ENCODE measurements at places on chromosomes 4 and X. TPM values are rescaled to one million over a fixed set of nuclear protein-coding genes. Genes with fewer than 3 reads are reported as not detected.

DNA sequence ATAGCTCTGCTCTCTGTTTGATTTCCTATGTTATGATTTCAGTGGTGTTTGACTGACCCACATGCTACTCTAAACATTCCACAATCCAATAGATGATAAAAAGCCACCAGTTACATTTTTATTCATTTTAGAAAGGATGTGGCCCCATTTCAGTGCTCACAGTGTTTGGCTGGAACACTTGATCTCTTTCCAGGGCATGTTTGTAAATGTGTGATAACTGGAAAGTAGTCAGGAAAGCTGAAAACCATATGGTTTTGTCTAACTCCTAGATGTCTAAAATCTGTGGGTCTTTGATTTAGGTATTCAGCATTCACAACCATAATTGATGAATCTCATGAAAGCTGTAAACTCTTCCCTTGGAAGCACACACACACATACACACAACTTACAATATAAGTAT is 904.9 kb upstream of the AGA start:
- H3K4me3 ChIP-seq: no peak overlapping the region
- H3K27ac ChIP-seq: no peak overlapping the region
- no peaks in the 10 kb centered on the region for H3K36me3 ChIP-seq

DNA sequence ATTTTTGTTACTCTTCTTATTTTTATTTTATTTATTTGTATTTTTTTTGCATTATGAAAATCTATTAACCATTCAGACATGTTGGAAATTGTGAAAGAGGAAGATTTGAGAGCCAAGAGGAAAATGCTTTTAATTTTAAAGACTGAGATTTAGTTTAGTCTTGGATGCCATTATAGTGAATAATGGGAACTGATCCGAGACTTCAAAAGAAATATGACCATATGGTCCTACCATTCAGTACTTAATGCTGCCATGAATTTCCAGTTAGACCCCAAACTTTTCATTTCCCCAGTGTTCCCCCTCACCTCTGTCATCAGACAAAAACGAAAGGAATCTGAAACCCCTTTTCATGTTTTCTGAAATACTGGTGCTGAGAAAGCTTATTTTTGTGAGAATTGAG is 95.5 kb downstream of the TENM3 start:
- no peak for DNase-seq
- H3K27ac ChIP-seq: no peak overlapping the region
- no peaks in the 10 kb centered on the region for H3K4me1 ChIP-seq
- H3K36me3 ChIP-seq: no peaks in the 10 kb centered on the region
- H3K27me3 ChIP-seq: no peaks in the 10 kb centered on the region

DNA sequence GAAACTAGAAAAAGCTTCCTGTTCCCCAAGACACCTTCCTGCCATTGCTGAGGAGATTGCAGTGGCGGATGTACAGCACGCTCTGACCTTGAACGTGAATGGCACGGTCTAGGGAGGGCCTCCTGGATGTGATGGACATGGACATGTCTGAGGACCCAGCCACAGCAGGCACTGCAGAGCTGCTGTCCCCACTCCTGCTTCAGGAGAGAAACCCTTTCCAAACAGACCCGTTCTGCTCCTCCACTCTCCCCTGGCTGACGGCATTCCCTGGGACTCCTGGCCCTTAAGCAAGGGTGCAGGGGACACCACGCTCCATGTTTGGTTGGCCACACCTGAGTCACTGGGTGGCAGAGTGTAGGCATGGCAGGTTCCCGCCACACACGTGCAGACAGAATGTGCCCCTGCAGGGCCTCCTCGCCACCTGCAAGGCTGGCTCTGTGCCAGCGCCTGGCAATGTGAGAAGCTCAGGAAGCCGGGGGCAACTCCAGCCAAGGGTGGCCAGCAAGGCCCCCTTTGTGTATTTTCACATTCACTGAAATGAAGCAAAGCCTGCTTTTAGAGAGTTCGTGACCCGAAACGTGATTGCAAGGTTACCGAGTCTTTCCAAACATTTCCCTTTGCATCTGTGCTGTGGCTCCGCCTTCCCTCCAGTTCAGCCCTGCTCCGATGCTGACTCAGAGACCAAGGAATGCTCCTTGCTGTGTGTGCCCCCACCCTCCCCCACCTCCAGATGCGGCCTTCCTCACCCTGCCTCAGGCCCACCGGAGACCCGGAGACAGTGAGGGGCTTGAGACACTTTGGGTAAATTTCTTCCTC is 46.1 kb downstream of the HTRA3 start:
- H3K36me3 ChIP-seq: no peaks in the 10 kb centered on the region
- H3K4me1 ChIP-seq: no peaks in the 10 kb centered on the region
- no peak overlapping the region for H3K27ac ChIP-seq
- peak; percentile 4 for DNase-seq

DNA sequence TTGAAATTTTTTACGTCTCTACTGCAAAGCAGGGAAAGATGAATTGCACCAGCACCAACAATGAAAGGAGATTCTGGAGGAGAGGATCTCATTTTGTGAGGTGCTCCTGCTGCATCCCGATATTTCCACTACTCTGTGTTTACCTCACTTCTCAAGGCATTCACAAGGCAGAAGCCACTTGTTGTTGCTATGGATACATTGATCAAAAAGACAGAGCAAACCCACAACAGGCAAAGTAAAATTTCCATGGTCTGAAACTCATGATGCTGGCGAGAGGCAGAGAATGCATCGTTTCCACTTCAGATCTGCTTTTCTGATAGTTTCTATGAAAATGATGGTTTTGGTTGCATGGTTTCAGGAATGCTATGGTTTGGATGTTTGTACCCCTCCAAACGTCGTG is 323.3 kb downstream of the ASMT start:
- no peaks in the 10 kb centered on the region for H3K4me1 ChIP-seq
- H3K4me3 ChIP-seq: no peak overlapping the region
- no peaks in the 10 kb centered on the region for H3K27me3 ChIP-seq
- H3K36me3 ChIP-seq: no peaks in the 10 kb centered on the region
- H3K27ac ChIP-seq: no peak overlapping the region

The DKK2 gene
- not detected for total RNA-seq

The GYG2 gene
- not detected for total RNA-seq

- H3K36me3 ChIP-seq: no peaks in the 10 kb centered on the region
- no peaks in the 10 kb centered on the region for H3K4me1 ChIP-seq
- no peak overlapping the region for H3K4me3 ChIP-seq
- no peak for DNase-seq
Observed at GRCh38 chr4:141430686-141431085, 205.7 kb upstream of the IL15 start.

DNA sequence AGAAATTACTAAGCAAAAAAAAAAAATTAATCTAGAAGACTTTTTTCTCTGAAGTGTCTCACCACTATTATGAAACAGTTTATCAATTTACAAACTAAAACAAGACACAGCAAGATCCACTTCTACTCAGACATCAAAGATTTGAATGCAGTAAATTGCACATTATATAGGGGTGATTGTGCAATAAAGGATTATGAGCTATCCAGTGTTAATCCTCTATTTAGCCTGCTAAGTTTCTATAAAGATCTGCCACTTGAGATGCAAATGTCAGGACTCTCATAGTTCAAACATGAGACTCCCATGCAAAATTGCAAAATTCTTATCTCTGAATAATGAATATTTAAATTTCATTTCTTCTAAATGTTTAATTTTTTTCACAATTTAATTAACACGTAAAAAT is 2.2 kb downstream of the TECRL start:
- H3K4me3 ChIP-seq: no peak overlapping the region
- H3K36me3 ChIP-seq: no peaks in the 10 kb centered on the region
- H3K27ac ChIP-seq: no peak overlapping the region

DNA sequence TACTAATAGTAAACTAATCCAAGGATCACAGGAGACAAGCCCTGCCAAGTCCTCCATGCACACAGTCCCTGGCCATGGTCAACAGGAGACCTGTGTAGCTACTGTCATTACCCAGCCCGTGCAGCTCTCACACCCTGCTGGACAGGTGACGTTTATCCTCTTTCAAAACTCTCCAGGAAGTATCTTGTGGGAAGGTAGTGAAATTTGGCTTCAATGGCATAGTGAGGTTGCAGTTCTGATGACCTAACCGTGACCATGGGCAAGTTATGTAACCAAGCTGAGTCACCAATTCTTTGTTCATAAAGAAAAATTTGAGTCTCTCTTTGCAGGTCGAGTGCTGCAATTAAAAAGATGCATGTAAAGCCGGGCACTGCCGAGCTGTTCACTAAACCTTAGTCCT is 11.3 kb upstream of the SLC2A9 start:
- peaks cover 8% of the 10 kb centered on the region for H3K27me3 ChIP-seq
- no peak overlapping the region for H3K4me3 ChIP-seq
- DNase-seq: no peak

- no peak for DNase-seq
- no peaks in the 10 kb centered on the region for H3K4me1 ChIP-seq
- H3K27ac ChIP-seq: no peak overlapping the region
- no peaks in the 10 kb centered on the region for H3K27me3 ChIP-seq
- no peaks in the 10 kb centered on the region for H3K36me3 ChIP-seq
- no peak overlapping the region for H3K4me3 ChIP-seq
Observed at GRCh38 chrX:112368371-112368770, 285.8 kb upstream of the TRPC5 start.

GRCh38 chr4:102141842-102142241 is 203.4 kb downstream of the SLC39A8 start:
- DNase-seq: no peak
- no peak overlapping the region for H3K27ac ChIP-seq
- no peaks in the 10 kb centered on the region for H3K4me1 ChIP-seq
- H3K4me3 ChIP-seq: no peak overlapping the region

- H3K27ac ChIP-seq: no peak overlapping the region
- no peak overlapping the region for H3K4me3 ChIP-seq
- no peaks in the 10 kb centered on the region for H3K4me1 ChIP-seq
- no peaks in the 10 kb centered on the region for H3K36me3 ChIP-seq
- DNase-seq: no peak
Observed at GRCh38 chr4:86741846-86742245, 107.3 kb downstream of the SLC10A6 start.

The FMR1NB gene
- total RNA-seq: not detected

- no peak overlapping the region for H3K4me3 ChIP-seq
- H3K36me3 ChIP-seq: no peaks in the 10 kb centered on the region
- no peaks in the 10 kb centered on the region for H3K4me1 ChIP-seq
- no peak overlapping the region for H3K27ac ChIP-seq
Observed at GRCh38 chr4:75229806-75230570, 284.2 kb downstream of the RCHY1 start.

- H3K4me1 ChIP-seq: no peaks in the 10 kb centered on the region
- H3K27ac ChIP-seq: no peak overlapping the region
- no peak for DNase-seq
- no peaks in the 10 kb centered on the region for H3K36me3 ChIP-seq
Observed at GRCh38 chr4:88341227-88342192, 37.1 kb upstream of the HERC6 start.

GRCh38 chr4:114879916-114880669 is 233.3 kb downstream of the NDST4 start:
- H3K4me3 ChIP-seq: no peak overlapping the region
- no peaks in the 10 kb centered on the region for H3K27me3 ChIP-seq

The DAPP1 gene
- 23.6 TPM for total RNA-seq

GRCh38 chrX:77768787-77769186 is 17.2 kb downstream of the ATRX start:
- peaks cover 23% of the 10 kb centered on the region for H3K4me1 ChIP-seq
- H3K27ac ChIP-seq: peak overlapping the region; percentile 34
- H3K27me3 ChIP-seq: no peaks in the 10 kb centered on the region
- no peak for DNase-seq
- H3K4me3 ChIP-seq: no peak overlapping the region
- peaks cover 1% of the 10 kb centered on the region for H3K36me3 ChIP-seq

GRCh38 chr4:1519787-1520661 is 113.8 kb upstream of the NKX1-1 start:
- H3K27ac ChIP-seq: no peak overlapping the region
- peaks cover 6% of the 10 kb centered on the region for H3K4me1 ChIP-seq
- no peak overlapping the region for H3K4me3 ChIP-seq
- H3K36me3 ChIP-seq: no peaks in the 10 kb centered on the region

DNA sequence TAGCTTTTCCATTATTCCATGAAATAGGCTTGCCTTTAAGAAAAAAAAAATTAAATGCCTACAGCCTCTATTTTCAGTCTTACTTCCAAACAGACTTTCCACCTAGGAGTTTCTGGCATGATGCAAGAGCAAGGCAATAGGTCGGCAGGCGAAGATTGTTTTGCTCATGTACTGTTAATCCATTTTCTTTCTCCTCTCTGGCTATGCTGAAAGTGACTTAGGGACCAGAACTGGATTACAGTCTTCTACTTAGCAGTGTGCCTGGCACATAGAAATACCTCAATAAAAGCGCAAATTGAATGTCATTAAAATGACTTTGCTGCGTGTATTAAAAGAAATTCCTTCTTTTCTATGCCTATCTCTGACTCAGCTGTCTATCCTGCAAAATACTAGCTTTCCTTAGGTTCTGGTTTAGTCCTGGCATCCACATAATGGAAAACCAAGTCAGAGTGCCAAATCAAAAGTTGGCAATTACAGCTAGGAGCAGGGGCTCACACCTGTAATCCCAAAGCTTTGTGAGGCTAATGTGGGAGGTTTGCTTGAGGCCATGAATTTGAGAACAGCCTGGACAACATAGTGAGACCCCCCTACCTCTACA is 51.9 kb downstream of the CC2D2A start:
- no peak for DNase-seq
- H3K4me3 ChIP-seq: no peak overlapping the region
- H3K36me3 ChIP-seq: peaks cover 14% of the 10 kb centered on the region
- H3K4me1 ChIP-seq: no peaks in the 10 kb centered on the region
- H3K27ac ChIP-seq: no peak overlapping the region

DNA sequence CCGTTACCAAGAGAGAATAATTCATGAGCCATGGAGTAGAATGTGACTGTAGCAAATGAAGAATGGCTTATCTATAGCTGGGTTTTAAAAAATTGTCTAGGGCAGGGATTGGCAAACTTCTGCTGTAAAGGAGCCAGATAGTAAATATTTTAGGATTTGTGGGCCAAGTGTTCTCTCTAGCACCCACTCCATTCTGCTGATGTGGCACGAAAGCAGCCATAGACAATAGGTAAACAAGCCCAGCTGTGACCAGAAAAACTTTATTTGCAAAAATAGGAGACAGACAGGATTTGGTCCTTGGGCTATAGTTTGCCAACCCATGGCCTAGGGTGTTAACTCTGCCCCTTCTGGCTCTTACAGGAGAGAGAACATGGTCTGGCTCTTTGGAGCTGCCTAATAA is 127.2 kb downstream of the AKAP4 start:
- peaks cover 7% of the 10 kb centered on the region for H3K36me3 ChIP-seq
- no peaks in the 10 kb centered on the region for H3K27me3 ChIP-seq
- H3K4me3 ChIP-seq: no peak overlapping the region
- DNase-seq: no peak

DNA sequence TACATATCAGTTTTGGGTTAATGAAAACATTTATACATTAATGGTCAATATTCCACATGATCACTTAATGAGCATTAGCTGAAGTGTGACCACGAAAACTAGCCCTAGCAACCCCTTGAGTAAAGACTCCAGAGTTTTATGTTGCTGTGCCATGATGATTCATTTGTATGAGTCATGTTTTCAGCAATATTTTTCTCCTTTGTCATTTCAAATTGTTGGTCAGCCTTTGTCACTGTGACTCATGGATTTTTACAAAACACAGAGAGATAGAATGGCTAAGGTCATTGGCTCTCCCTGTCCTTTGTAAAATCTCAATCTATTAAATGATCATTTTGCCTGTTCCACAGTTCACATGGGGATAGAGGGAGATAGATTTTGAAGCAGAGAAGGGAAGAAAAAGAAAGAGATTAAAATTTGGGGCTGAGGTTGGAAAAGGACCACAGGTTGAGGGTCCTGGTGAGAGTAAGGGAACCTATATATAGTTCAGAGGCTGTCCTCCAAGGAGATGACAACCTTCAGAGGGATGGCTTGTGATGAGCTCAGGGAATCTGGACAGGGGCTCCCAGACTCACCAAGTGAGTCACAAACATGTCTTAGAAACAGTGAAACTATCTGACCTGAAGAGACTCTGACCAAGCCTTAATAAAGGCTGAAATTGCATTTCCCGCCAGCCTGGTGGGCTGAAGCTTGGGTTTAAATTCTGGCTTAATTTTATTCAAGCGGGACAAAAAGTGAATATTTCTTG is 25.6 kb downstream of the NR0B1 start:
- H3K4me3 ChIP-seq: no peak overlapping the region
- no peaks in the 10 kb centered on the region for H3K36me3 ChIP-seq
- no peak overlapping the region for H3K27ac ChIP-seq
